Thymus (tissue), 14 donors: ENCODE measurements at places on chromosomes 11 and 22. TPM values are rescaled to one million over a fixed set of nuclear protein-coding genes. Genes with fewer than 3 reads are reported as not detected.

PTGDR2 gene
- 0.73 TPM for polyA plus RNA-seq

TRPM5 gene
- 0.55 TPM for polyA plus RNA-seq

INS gene
- 2.4 TPM for polyA plus RNA-seq

HIRA gene
- 15.9 TPM for polyA plus RNA-seq

PRR5L gene
- polyA plus RNA-seq, result 4.1 TPM

RAB39A gene
- polyA plus RNA-seq, result 0.66 TPM

CYTH4 gene
- polyA plus RNA-seq, result 54.6 TPM

HOATZ gene
- 1.2 TPM for polyA plus RNA-seq

CPSF7 gene
- 76.3 TPM for polyA plus RNA-seq

PRG3 gene
- 2.5 TPM for polyA plus RNA-seq

LRRC4C gene
- polyA plus RNA-seq, result 0.30 TPM

DEUP1 gene
- 0.23 TPM for polyA plus RNA-seq

PVALB gene
- 2.2 TPM for polyA plus RNA-seq

MIAT gene
- polyA plus RNA-seq, result 2.9 TPM

STIP1 gene
- 46.7 TPM for polyA plus RNA-seq

- no peak for DNase-seq
Measured at GRCh38 chr11:12539572-12539971, 134.6 kb upstream of the TEAD1 start.

- no peak for DNase-seq
Measured at GRCh38 chr11:36392196-36392595, 96.1 kb downstream of the PRR5L start.

GRCh38 chr11:56876621-56877275 lies 112.0 kb upstream of the OR5AK2 start:
- no peak for DNase-seq

- DNase-seq, result peak; percentile 43
Measured at GRCh38 chr11:34585735-34586487, 35.0 kb upstream of the EHF start.

DNA sequence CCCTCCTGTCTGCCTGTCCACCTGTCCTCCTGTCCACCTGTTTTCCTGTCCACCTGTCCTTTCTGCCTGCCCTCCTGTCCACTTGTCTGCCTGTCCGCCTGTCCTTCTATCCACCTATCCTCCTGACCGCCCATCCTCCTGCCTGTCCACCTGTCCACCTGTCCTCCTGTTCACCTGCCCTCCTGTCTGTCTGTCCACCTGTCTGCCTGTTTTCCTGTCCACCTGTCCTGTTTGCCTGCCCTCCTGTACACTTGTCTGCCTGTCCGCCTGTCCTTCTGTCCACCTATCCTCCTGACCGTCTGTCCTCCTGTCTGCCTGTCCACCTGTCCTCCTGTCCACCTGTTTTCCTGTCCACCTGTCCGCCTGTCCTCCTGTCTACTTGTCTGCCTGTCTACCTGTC lies 682.8 kb downstream of the TBC1D22A start:
- DNase-seq, result no peak

GRCh38 chr11:63837027-63837688 lies 1.8 kb upstream of the MARK2 start:
- peak; percentile 81 for DNase-seq

DNA sequence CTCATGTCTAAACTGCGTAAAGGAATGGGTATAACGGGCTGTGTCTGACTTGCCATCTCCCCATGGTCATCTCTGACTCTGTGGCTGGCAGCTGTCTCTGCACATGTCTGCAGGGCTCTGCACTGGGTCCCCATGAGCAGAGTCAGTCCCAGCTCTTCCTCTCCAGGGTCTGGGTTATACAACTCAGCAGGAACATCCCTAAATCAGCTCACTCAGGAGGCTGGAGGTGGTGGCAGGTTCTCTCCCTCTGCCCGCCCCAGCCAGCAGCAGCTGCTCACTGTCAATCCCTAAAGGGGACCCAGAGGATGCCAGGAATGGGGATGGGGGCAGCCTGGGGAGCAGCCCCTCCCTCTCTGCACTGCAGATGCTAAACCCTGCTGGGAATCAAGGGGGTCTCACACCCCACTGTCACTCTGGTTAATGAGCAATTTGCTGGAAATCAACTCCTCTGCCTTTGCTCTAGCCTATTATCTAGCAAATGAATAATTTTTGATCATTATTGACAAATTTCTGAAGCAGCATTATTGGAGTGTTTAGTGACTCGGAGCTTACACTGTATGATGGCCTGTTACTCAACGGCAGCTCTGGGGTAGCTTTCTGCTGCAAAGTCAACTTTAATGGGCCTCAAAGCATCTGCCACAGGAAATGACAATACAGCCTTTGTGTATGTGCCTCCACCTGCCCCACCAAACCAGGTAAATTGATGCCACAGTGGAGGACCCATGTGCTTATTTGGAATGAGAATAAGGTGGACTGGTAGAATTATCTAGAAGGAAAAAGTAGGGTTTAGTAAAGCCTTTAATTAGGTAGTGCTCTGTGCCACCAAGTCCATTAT lies 55.7 kb upstream of the SHANK2 start:
- no peak for DNase-seq

- no peak for DNase-seq
Measured at GRCh38 chr11:120272303-120272702, 32.4 kb downstream of the POU2F3 start.

DNA sequence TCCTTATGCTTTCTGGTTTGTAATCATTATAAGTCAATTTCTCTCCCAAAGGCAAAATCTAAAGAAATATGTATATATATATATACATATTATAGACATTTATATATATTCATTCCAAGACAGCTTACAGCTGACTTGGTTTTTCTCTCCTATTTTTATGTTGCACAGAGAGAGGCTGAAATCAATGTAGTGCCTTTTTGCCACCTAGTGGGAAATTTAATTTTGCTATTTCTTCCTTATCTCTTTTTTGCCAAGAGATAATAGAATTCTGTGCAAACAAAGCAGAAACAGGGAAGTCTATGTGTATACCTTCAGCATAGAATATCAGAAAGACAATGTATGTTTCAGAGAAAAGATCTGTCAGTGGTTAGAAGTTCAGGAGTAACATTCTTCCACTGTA lies 186.0 kb upstream of the ANO5 start:
- no peak for DNase-seq

GRCh38 chr11:19777377-19778102 lies 64.9 kb downstream of the NAV2 start:
- no peak for DNase-seq

GRCh38 chr11:36818410-36818809 lies 220.4 kb upstream of the RAG2 start:
- no peak for DNase-seq

DNA sequence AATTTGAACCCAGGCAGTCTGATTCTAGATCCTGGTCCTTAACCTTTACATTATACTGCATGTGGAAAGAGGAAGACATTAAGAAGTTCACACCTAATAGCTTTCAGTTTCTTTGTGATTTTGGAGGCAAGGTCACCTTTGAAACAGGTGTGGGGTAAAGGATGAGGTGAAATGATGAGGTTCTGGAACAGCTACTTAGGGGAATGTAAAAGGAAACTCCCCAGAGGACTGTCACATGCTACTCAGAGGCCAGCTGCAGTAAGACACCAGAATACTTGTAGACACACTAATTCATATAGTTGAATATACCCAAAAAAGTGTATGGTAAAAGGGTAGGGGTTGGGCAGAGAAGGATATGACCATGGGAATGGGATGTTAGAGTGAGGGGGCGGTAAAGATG lies 5.4 kb downstream of the APIP start:
- no peak for DNase-seq

DNA sequence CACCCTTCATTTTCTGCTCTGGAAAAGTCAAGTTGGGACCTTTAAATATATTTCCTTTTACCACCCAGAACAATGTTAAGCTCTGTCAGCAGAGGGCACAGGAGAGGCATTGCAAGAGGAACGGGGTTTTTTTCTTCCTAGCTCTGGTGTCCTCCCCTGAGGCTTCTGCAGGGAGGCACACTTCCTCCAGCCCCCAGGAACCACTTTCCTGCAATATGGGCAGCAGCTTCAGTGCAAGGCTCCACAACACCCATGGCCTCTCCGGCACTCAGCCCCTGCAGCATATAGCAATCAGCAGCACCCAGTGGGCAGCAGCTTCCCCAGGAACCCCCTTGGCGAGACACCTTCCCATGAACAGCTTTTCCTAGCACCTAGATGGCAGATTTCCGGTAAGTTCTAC lies 101.4 kb downstream of the SYT9 start:
- no peak for DNase-seq

DNA sequence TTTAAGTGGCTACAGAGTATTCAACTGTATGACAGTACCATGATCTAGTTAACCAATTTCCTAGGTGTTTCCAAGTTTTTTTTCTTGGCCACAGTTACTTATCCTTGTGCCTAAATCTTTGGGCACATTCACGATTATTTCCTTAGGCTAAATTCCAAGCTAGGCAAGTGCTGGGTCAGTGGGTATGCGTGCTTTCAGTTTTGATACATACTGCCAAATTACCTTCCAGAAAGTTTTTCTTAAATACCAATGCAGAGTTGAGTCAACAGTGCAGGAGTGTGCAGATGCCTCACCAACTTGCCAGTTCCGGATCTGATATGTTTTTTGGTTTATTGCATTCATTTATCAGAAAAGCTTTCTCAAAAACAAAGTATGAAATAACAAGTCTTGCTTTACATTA lies 67.9 kb upstream of the OR4B1 start:
- no peak for DNase-seq

DNA sequence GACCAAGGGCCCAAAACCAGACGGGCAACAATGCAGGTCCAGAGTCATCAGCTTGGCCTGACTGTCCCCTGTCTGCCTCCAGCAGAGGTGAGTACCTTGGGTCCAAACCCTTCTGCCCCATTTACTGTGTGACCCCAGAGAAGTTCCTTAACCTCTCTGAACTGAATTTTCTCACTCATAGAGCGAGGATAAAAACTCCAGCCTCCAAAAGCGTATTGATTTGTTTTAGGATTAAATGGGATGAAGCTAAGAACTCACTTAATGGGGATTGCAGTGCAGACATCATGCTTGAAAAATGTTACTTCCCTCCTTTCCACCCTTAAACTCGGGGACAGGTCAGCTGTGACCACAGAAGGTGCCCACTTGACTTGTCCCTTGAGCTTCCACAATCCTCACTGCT lies 22.6 kb downstream of the IGLL1 start:
- DNase-seq, result no peak

- no peak for DNase-seq
Measured at GRCh38 chr11:6655020-6655789, 404 bp downstream of the DCHS1 start.

GRCh38 chr11:2534957-2535672 lies 90.3 kb downstream of the KCNQ1 start:
- DNase-seq, result no peak

GRCh38 chr11:14095882-14096281 lies 133.4 kb downstream of the SPON1 start:
- DNase-seq, result no peak

GRCh38 chr22:29994943-29995342 lies 85.3 kb upstream of the HORMAD2 start:
- no peak for DNase-seq

DNA sequence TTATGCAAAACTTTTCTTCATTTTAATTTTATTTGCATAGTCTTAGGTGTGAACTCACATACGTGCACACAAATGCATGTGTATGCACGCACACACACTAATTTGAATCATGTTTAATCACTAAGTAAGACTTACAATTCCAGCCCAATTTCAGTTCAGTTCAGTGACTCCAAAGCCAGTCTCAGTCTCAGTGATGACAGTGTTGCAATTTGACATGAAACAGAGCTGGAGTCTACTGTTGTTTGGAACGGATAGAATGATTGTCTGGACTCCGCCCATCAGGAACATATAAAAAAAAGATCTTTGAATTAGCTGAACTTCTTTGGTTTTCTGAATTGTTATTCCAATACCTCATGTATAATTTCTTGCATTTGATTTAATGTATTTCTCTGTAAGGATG lies 14.9 kb upstream of the OR51S1 start:
- DNase-seq, result no peak

GRCh38 chr11:121059605-121060004 lies 35.7 kb downstream of the TBCEL start:
- DNase-seq, result no peak

DNA sequence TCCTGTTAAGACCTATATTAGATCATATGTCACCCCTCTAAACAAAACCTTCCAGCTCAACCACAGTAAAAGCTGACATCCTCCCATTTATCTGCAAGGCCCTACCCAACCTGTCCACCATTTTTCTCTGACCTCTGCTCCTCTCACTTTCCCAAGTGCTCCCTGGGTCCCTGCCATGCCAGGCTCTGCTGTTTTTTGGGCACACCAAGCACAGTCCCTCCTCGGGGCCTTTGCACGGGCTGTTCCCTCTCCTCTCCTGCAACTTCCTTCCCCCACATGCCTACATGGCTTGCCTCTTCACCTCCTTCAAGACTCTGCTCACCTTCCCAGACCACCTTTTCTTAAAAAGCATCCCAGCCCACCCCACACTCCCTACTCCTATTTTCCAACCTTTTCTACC lies 9.8 kb downstream of the TST start:
- DNase-seq, result no peak

DNA sequence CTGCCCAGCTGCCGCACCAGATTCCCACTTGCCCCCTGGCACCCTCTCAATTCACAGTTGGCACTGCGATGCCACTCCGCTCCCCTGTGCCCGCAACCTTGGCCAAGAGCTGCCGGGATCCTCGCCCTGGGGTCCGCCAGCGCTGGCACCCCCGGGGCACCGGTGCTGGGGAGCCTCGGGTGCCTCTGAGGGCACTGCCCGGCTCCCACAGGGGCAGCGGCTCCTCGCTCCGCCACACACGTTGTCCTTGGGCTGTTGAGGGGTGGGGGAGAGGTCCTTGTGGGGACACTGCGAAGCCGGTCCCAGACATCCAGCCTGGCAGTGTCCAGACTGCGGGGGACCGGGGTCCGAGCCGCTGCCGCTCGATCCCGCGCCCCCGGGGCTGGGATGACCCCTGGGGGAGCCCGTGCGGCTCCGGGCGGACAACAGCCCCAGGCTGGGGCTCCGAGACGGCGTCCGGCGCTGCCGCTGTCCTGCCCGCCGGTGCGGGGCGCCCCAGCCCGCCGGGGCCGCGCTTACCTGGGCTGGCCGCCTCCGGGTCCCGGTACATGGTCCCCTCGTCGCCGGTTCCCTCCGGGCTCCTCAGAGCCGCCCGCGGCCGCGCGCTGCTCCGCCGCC lies 496 bp downstream of the SYT7 start:
- DNase-seq, result no peak

GRCh38 chr11:115670538-115671205 lies 166.5 kb upstream of the CADM1 start:
- DNase-seq, result no peak
